ENCODE measurements at places on chromosomes 12 and 14. TPM values are rescaled to one million over a fixed set of nuclear protein-coding genes. Genes with fewer than 3 reads are reported as not detected.

Gene CLEC9A
- not detected for polyA plus RNA-seq

Gene IL26
- polyA plus RNA-seq, result not detected

DNA sequence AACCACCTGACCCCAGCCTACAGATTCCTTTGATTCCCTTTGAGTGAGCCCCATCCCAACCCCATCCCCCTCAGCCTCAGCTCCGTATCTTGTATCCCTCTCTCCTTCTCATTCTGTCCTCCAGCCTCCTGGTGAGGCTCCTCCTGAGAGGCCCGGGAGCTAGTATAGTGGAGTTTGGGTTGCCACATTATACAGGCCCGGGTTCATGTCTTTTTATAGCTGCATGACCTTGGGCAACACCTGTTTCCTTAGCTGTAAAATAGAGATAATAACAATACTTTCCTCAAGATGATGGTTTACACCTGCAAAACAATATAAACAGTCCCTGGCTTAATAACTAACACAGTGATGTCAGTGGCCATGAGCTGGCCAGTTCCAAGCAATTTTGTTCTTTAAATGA is 89.8 kb downstream of the STAB2 start:
- no peaks in the 10 kb centered on the region for H3K27me3 ChIP-seq
- no peaks in the 10 kb centered on the region for H3K36me3 ChIP-seq
- H3K4me1 ChIP-seq, result no peaks in the 10 kb centered on the region
- no peak overlapping the region for H3K27ac ChIP-seq
- no peak for DNase-seq

DNA sequence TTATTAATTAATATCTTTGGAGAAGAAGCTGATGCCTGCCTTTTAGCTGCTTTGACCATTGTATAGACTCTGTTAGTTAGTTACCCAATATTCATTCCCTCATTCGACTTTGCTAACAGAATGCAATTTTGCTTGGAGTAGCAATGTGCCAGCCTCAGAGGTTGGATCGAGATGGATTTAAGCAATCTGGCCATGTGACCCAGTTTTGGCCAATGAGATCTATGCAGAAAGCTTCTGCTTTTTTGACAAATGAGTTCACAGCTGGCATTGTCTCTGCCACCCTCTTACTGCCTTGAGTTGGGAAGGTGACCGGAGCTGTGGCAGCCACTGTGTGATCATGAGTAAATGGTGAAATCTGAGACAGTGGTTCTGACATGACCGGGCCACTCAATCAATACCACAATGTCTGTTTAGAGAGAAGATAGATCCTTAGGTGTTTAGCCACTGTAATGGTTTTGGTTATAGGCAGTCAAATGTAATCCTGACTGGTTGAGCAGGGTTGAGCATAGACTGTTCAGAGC is 74.9 kb upstream of the MED13L start:
- H3K4me3 ChIP-seq, result no peak overlapping the region
- H3K27me3 ChIP-seq, result no peaks in the 10 kb centered on the region
- peaks cover 3% of the 10 kb centered on the region for H3K4me1 ChIP-seq
- H3K27ac ChIP-seq, result no peak overlapping the region

DNA sequence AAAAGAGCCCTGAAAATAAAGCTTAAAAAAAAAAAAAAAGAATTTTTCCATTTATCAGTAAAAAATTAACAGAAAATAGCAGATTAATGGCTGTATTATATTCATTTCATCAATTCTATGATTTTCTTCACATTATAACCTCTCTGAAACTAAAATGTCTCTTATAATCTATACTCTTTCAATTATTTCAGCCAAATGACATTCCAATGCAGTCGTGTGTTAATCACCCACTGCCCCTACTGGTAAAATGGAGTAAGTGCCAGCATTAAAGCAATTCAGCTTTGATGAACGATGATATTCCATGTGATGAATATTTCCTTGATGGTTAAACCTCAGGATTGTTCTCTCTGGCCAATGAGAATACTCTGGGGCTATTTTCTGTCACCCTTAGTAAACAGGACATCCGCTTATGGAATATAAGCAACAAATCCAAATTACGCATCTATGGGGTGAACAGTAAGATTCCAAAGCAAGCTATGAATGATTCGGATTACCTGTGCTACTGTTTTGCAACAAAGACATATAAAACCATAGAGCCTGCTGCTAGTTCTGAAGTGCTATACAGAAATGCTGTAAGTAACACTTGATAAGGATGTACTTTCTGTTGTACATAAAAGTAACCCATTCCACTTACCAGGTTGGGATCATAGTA is 20.3 kb upstream of the SYCP3 start:
- H3K4me1 ChIP-seq, result no peaks in the 10 kb centered on the region
- no peak overlapping the region for H3K4me3 ChIP-seq
- no peaks in the 10 kb centered on the region for H3K36me3 ChIP-seq

Gene PAX9
- 0.04 TPM for polyA plus RNA-seq

DNA sequence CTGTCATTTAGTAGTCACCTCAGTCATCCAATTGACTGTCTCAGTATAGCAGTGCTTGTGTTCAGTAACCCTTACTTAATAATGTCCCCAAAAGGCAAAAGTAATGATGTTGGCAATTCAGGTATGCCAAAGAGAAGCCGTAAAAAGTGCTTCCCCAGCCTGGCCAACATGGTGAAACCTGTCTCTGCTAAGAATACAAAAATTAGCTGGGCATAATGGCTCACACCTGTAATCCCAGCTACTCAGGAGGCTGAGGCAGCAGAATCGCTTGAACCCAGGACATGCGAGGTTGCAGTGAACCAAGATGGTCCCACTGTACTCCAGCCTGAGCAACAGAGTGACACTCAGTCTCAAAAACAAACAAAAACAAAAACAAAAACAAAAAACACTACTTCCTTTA is 33.6 kb downstream of the SENP1 start:
- no peak for DNase-seq
- H3K4me1 ChIP-seq, result no peaks in the 10 kb centered on the region

DNA sequence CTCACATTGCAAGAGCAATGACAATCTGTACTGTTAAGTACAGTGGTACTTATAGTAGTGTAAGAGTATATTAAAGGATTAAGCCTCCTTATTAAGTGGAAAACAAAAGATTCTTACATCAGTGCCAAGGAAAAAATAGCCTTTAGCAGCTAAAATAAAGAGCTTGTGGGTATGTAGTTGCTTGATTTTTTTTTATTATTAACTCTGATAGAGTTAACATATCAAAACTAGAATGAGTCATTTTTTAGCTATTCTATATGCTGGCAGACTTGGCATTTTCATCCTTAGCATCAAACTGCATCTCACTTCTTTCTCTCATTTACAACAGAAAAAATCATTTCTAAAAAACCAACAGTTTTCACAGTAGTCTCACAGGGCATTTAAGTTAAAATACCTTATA is 86.5 kb downstream of the ATP2B1 start:
- H3K27ac ChIP-seq, result no peak overlapping the region
- no peak for DNase-seq
- H3K4me3 ChIP-seq, result no peak overlapping the region
- H3K36me3 ChIP-seq, result no peaks in the 10 kb centered on the region

DNA sequence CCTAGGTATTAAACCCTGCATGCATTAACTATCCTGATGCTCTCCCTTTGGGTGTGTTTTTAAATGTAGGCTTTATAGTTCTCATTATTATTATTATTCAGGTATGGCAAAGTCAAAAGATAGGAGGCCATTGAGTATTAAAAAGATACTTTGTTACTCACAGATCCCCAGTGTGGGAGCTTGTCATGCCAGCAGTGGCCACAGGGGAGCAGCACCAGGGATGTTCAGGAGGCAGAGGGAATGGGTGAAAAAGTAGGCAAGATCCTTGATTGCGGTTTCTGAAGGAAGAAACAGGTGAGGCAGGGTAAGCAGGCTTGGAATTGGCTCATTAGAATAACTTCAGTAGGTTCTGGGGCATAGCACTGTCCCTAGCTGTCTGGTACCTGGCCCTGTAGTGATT is 382.2 kb downstream of the MED13L start:
- H3K36me3 ChIP-seq, result no peaks in the 10 kb centered on the region
- no peak overlapping the region for H3K27ac ChIP-seq
- no peaks in the 10 kb centered on the region for H3K27me3 ChIP-seq
- H3K4me3 ChIP-seq, result no peak overlapping the region
- DNase-seq, result no peak

- no peak overlapping the region for H3K27ac ChIP-seq
- no peaks in the 10 kb centered on the region for H3K36me3 ChIP-seq
- no peaks in the 10 kb centered on the region for H3K27me3 ChIP-seq
- no peak overlapping the region for H3K4me3 ChIP-seq
- no peak for DNase-seq
Measured at GRCh38 chr14:103160321-103161053, 37.2 kb downstream of the TNFAIP2 start.

Gene MAP3K9
- polyA plus RNA-seq, result 2.1 TPM

Gene TMEM121
- 1.2 TPM for polyA plus RNA-seq

DNA sequence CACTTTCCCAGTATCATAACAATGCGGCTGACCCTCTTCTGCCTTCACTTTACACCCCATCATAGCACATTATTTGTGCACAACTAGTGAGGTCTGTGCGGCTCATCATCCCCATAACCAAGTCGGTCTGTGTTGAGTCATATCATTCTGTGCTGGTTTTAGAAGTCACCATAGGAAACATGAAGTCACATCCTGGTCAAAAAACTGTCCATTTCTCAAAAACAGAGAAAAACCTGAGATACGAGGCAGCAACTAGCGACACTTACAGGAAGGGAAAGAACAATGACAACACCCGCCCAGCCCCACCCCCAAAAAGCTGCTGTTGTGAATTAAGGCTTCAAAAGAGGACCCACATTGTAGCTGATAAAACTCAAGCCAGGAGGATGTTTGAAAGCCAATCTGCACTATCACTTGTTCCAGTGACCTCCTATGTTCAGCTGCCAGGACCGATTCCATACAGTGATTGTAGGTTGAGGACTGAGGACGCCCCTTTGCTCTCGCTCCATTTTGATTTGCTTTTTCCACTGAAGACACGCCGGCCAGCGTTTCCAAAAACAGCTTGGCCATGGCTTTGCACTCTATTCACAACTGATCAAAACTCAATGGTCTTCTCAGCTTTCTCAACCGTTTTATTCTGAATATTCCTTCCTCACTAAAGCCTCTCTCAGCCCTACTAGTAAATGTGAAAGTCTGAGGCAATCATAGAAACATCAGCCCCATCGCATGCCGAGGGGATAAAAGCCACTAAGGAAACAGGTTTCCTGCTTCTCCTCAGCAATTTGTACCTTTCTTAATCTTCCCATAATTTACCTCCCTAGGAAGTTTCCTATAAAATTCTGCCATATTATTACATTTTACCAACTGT is 87.5 kb downstream of the DUSP16 start:
- H3K27ac ChIP-seq, result no peak overlapping the region
- no peaks in the 10 kb centered on the region for H3K36me3 ChIP-seq
- no peak overlapping the region for H3K4me3 ChIP-seq

DNA sequence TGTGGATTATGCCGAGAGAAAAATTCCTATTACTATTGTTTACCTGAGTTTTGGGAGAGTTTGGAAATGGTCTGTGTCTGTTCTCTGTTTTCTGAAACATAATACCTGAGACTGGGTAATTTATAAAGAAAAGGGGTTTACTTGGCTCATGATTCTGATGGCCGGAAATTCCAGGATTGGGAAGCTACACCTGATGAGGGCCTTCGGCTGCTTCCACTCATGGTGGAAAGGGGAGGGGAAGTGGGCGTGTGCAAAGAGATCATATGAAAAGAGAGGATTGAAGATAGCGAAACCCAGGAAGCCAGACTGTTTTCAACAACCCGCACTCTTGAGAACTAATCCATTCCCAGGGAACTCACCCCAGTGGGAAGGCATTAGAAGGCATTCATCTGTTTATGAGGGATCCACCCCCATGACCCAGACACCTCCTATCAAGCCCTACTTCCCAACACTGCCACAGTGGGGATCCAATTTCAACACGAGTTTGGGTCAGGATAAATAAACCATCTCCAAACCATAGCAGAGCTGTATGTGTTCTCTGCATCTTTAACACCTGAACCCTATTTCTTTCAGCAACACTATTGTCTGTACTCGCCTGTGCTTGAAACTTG is 51.1 kb downstream of the APAF1 start:
- peaks cover 19% of the 10 kb centered on the region for H3K4me1 ChIP-seq
- no peak for DNase-seq
- no peaks in the 10 kb centered on the region for H3K27me3 ChIP-seq
- H3K36me3 ChIP-seq, result no peaks in the 10 kb centered on the region
- H3K4me3 ChIP-seq, result no peak overlapping the region

Gene ANKRD33
- polyA plus RNA-seq, result not detected

Gene TCL1B
- not detected for polyA plus RNA-seq

Gene RIPK3
- 12.9 TPM for polyA plus RNA-seq

Gene MGP
- polyA plus RNA-seq, result 75.6 TPM

DNA sequence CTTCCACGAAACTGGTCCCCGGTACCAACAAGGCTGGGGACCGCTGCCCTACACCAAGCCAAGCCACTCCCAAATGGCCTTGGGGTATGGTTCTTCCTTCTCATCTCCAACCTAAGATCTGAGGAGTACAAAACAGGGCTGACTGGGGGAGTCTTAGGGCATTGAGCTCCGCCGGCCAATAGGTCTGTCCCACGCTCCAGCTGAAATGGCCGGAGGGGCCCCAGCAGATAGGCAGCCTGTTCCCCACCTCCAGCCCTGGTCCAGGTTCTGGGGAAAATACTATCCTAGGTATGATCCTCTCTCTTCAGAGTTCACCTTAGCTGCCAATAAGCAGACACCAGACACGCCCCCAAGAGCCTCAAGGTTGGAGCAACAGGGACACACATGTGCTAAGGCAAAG is 90.2 kb downstream of the ACTN1 start:
- H3K4me3 ChIP-seq, result no peak overlapping the region
- peaks cover 20% of the 10 kb centered on the region for H3K36me3 ChIP-seq
- no peak overlapping the region for H3K27ac ChIP-seq
- no peaks in the 10 kb centered on the region for H3K4me1 ChIP-seq
- no peak for DNase-seq

Gene GPX2
- 14.3 TPM for polyA plus RNA-seq

- no peak for DNase-seq
- H3K36me3 ChIP-seq, result no peaks in the 10 kb centered on the region
- H3K4me3 ChIP-seq, result no peak overlapping the region
- no peaks in the 10 kb centered on the region for H3K27me3 ChIP-seq
- peaks cover 9% of the 10 kb centered on the region for H3K4me1 ChIP-seq
Measured at GRCh38 chr14:103816991-103817390, 30.4 kb downstream of the PPP1R13B start.

- no peak overlapping the region for H3K4me3 ChIP-seq
- peaks cover 9% of the 10 kb centered on the region for H3K4me1 ChIP-seq
- peaks cover 6% of the 10 kb centered on the region for H3K36me3 ChIP-seq
- no peak for DNase-seq
- no peaks in the 10 kb centered on the region for H3K27me3 ChIP-seq
Measured at GRCh38 chr12:12167847-12168246, 97.1 kb downstream of the BCL2L14 start.

DNA sequence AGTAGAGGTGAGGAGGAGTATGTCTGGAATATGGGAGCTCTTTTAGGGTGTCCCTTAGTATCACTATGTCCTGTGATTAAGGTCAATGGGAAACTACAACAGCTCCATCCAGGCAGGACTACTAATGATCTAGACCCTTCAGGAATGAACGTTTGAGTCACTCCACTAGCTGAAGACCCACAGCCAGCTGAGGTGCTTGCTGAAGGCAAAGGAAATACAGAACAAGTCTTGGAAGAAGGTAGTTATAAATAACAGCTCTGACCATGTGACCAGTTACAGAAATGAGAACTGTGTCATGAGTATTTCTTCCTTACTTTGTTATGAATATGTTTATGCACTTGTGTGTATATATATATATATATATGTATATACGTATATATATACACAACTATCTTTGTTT is 40.5 kb upstream of the USP44 start:
- H3K36me3 ChIP-seq, result no peaks in the 10 kb centered on the region
- no peak overlapping the region for H3K4me3 ChIP-seq
- no peak overlapping the region for H3K27ac ChIP-seq
- H3K27me3 ChIP-seq, result no peaks in the 10 kb centered on the region

Gene BIN2
- polyA plus RNA-seq, result 1.1 TPM

GRCh38 chr12:57515934-57516541 is 4.3 kb downstream of the DDIT3 start:
- no peaks in the 10 kb centered on the region for H3K27me3 ChIP-seq
- peaks cover 37% of the 10 kb centered on the region for H3K4me1 ChIP-seq
- no peak overlapping the region for H3K27ac ChIP-seq

Measured in pancreas (tissue), 10 donors.